ENCODE measurements at places on chromosomes 5 and 9. TPM values are rescaled to one million over a fixed set of nuclear protein-coding genes. Genes with fewer than 3 reads are reported as not detected.

The AMBP gene
- total RNA-seq: 0.86 TPM

The SUSD3 gene
- 0.94 TPM for total RNA-seq

The PTGER4 gene
- 5.2 TPM for total RNA-seq

The TDRD7 gene
- 7.9 TPM for total RNA-seq

The PCDHA13 gene
- 0.16 TPM for total RNA-seq

The SPINK7 gene
- not detected for total RNA-seq

The UGT3A2 gene
- total RNA-seq: not detected

The ADAMTSL1 gene
- 37.5 TPM for total RNA-seq

The ARSI gene
- total RNA-seq: 16.3 TPM

The IFNA13 gene
- total RNA-seq: not detected

The REEP2 gene
- total RNA-seq: 16.4 TPM

The CDH10 gene
- total RNA-seq: not detected

The TUSC1 gene
- total RNA-seq: 3.8 TPM

The CAMK2A gene
- 0.47 TPM for total RNA-seq

The FAM193B gene
- 18.6 TPM for total RNA-seq

The DMRT3 gene
- total RNA-seq: not detected

The CXCL14 gene
- not detected for total RNA-seq

The NUTM2G gene
- total RNA-seq: not detected

The EDIL3 gene
- total RNA-seq: 44.8 TPM

The SOHLH1 gene
- total RNA-seq: not detected

The PHF24 gene
- total RNA-seq: 0.16 TPM

The PCDHGB1 gene
- total RNA-seq: 1.5 TPM

The ATP10B gene
- total RNA-seq: not detected

The LCN9 gene
- total RNA-seq: not detected

The ZDHHC12 gene
- total RNA-seq: 28.7 TPM

The MXD3 gene
- total RNA-seq: 3.2 TPM

The GMCL2 gene
- not detected for total RNA-seq

The DOK3 gene
- 1.1 TPM for total RNA-seq

The KLF9 gene
- total RNA-seq: 22.5 TPM

The IL4 gene
- not detected for total RNA-seq

The RANBP17 gene
- total RNA-seq: 7.2 TPM

The PCDHB2 gene
- 1.3 TPM for total RNA-seq

The NMUR2 gene
- total RNA-seq: not detected

The ADAMTS2 gene
- 36.8 TPM for total RNA-seq

The HOMER1 gene
- total RNA-seq: 6.0 TPM

The IL13 gene
- not detected for total RNA-seq

The SLC22A4 gene
- total RNA-seq: 4.4 TPM

The EGFLAM gene
- total RNA-seq: 0.16 TPM

The PFN3 gene
- total RNA-seq: not detected

The ARHGAP26 gene
- total RNA-seq: 10.9 TPM

The SPAAR gene
- 0.17 TPM for total RNA-seq

The ZNF658 gene
- 4.6 TPM for total RNA-seq

The RORB gene
- 2.0 TPM for total RNA-seq

The PTPRD gene
- total RNA-seq: 13.1 TPM

The MLANA gene
- not detected for total RNA-seq

The CER1 gene
- not detected for total RNA-seq

The LCN1 gene
- not detected for total RNA-seq

The SLC28A3 gene
- total RNA-seq: 0.16 TPM

The ITGA2 gene
- 8.3 TPM for total RNA-seq

The RAB3C gene
- not detected for total RNA-seq

The CCNO gene
- 0.17 TPM for total RNA-seq

The GBGT1 gene
- total RNA-seq: 1.3 TPM

The PCDHGB3 gene
- 5.1 TPM for total RNA-seq

The ZNF622 gene
- total RNA-seq: 72.5 TPM

Measured in bronchial smooth muscle cell (primary cell).